ENCODE measurements at places on chromosomes 1 and 21. TPM values are rescaled to one million over a fixed set of nuclear protein-coding genes. Genes with fewer than 3 reads are reported as not detected.

Gene PTPN14
- total RNA-seq, result 4.6 TPM

Gene MPZ
- 3.5 TPM for total RNA-seq

Gene BSND
- not detected for total RNA-seq

Gene TMEM51
- 0.54 TPM for total RNA-seq

Gene TRAF5
- total RNA-seq, result 36.9 TPM

Gene LRRC38
- 0.27 TPM for total RNA-seq

Gene PSRC1
- total RNA-seq, result 1.3 TPM

Gene KCNA2
- not detected for total RNA-seq

Gene PCAT6
- 1.1 TPM for total RNA-seq

Gene RNF223
- not detected for total RNA-seq

GRCh38 chr1:240169188-240169587 lies 77.5 kb downstream of the FMN2 start:
- DNase-seq, result no peak

GRCh38 chr1:175250027-175250426 lies 57.5 kb upstream of the KIAA0040 start:
- DNase-seq, result no peak

DNA sequence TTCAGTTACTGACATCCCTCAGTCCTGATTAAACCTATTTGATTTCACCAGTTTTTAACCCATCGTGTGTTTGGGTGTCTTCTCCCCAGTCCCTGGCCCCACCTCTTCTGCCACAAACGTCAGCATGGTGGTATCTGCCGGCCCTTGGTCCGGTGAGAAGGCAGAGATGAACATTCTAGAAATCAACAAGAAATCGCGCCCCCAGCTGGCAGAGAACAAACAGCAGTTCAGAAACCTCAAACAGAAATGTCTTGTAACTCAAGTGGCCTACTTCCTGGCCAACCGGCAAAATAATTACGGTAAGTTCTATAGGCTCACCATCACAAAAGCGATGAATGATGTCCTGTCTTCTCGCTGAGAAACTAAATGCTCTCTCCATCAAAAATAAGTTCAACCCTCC lies 28.7 kb downstream of the NBPF3 start:
- DNase-seq, result peak; percentile 77

DNA sequence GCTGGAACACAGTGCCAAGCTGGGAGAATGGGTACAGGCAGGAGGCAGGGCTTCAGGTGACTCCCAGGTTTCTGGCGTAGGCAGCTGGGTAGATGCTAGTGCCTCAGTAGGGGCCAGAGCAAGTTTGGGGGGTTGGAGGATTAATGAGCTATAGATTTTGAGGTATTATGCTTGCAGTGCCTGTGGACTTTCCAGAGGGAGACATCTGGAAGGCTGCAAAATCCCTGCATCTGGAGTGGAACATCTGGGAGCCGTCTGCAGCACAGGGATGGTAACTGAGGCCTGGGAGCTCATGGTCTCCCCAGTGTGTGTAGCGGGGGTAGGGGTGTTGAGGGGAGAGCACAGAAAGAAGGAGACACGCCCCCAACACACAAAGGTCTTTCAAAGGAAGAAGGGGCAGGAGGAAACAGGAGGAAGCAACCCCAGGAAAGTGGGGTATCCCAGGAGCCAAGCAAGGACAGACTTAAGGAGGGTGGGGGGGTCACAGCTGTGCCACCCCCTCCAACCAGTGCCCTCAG lies 2.2 kb upstream of the PDZK1IP1 start:
- DNase-seq, result no peak

GRCh38 chr21:28018741-28019669 lies 973.7 kb downstream of the LTN1 start:
- DNase-seq, result no peak

DNA sequence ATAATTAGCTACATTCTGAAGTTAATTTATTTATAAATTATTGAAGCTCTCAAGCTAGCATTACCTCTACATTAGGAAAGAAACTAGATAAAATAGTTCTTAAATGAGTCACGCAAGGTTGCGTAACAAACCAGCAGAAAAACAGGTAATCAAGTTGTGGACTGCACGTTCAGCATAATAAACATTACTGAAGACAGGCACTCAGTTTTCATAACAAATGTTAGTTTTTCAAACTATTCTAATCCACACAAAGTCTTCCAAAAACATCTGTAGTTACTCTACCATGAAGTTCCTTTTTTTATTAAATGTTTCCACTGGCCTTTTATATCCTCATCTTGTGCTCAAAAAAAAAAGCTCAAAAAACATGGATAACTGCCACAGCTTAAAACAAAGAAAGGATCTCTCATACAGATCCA lies 1.3 kb downstream of the TOR1AIP2 start:
- DNase-seq, result peak; percentile 5

DNA sequence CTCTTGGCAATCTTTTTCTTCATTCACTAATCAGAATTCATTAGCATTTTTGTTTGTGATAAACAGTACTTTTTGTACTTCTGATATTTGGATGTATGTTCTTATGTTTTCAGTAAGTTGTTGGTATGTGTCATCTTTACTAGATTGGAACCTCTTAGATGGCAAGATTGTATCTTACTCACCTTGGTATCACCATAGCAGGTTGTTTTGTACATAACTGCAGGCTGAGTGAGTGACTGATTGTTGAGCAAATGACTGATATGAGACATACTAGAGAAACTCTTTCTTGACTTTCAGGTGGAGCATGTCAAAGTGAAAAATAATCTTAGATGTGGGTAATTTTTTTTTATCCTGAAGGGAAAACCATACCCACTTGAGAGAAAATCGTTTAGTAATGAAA lies 173.7 kb downstream of the CLEC20A start:
- DNase-seq, result no peak

GRCh38 chr1:12161324-12161661 lies 5.5 kb upstream of the TNFRSF1B start:
- DNase-seq, result no peak

DNA sequence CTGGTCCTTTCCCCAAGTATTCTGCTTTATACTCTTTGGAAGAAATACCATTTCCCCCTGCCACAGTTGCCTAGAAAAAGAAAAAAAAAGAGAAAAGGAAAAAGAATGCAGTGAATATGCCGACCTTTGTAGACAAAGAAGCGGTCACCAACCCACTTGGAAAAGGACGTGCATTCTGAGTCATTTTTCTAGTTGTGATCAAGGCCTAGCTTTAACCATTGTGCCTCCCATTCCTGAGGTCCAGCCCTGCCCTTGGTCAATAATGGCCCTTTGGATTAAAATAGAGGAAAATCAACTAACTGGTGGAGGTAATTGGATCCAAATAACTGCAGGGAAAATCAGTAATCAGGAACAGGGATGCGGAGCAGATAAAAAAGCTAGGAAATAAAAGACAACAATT lies 24.8 kb downstream of the S1PR1 start:
- no peak for DNase-seq

DNA sequence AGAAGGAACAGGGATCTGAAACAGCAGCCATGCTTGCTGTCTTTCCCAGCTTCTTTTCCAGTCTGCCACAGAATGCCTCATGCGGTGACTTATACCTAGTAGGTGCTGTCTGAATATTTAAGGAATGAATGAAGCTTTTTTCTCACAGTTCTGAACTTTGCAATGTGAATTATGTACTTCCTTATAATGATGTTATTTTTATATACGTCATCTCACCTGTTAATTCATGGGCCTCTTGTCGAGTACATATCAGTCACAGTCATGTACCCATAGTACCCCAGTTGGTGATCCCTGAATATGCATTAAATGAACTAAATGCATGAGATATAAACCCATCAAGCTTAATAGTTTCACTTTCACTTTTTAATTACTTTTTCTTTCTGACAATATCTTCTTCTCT lies 132.7 kb downstream of the NTNG1 start:
- DNase-seq, result no peak

DNA sequence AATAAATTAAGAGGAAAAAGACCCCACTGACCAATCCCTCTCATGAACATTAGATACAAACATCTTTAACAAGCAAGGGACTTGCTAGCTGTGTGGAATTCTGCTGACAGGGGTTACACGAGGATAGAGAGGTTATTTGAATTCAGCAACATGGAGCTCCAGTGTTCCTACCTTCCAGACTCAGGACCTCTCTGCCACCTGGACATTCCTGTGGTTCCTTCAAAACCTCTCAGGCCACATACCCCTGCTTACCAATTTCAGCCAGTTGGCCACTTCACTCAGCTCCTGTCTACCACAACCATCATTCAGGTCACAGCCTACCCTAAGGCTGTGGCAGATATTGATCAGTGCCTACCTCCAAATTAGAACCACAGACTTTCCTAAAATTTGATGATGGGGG lies 147.5 kb downstream of the RRAGC start:
- no peak for DNase-seq

- no peak for DNase-seq
Observed at GRCh38 chr1:10449751-10450150, at the start of gene CORT. CORT (plus strand) TSS chr1:10450031; CDS start chr1:10450224, 193 bp downstream.

DNA sequence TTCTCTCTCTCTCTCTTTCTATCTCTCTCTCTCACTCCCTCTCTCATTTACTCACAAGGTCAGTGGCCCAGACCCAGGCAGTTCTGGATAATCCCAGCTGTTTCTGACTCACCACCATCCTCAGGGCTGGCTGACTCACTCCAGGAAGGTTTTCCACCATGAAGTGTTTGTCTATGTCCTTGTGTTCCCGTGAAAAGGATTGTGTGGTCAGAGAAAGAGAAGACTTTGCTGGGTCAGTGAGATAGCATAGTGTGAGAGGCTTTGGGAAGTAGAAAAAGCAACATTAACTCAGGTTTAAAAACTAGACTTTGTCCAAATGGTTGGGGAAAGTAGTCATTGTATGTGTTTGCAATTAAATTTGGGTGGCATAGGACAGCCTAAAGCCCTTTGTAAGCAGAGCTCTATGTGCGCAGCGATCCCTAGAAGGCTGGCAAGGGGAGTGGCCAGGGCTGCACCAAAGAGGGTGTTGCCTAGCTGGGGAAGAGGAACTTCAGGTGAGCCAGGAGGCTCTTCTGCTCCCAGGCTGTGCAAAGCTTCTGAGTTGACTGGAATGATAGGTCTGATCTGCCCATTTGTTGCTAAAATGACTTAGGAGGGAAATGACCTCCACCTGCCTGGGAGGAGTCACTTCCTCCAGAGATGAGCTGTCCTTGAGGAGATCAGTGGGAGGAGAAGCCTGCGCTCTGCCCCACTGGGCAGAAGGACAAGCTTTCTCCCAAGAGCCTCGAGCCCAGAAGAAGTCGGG lies 4.9 kb upstream of the CAPN2 start:
- DNase-seq, result no peak

DNA sequence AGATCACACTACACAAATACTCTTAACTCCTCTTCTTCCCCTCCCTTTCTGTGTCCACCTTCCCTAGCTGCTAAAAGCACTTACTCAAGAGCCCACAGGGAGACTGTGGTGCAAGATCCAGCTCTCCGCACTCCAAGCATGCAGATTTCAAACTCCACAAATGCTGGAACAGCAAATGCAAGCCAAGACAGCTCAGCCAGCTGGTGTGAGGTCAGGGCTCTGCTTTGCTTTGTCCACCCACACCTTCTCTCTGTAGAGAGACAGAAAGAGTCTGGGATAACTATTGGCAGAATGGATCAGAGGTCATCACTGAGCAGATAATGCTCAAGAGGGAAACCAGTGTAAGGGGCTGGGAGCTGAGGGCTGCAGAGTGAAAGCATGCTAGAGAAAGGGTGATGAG lies 45.2 kb upstream of the DPT start:
- DNase-seq, result no peak

DNA sequence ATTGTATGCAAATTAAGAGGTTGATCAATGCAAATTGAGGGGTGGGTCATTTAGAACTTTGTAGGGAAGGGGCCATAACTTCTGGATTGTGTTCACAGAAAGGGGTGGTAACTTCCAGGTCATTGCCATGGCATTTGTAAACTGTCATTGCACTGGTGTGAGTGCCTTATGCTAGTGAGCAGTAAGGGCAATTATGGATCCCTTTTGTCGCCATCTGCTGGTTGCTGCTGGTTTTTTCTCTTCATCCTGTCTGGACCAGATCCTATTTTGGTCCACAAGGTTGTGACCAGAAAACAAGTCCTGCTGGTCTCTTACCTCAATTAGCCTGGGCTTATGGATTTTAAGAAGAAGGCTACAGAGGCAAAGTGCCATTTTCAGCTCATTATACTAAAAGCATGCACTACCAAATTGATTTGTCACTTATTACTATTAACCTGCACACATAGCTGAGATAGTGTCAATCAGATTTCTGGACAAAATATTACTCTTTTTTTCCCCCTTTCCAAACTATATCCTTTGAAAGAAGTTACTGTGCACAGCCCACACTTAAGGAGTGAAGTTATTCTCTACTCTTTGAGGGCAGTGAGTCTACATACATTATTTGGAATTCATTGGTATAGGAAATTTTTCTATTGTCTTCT lies 196.2 kb downstream of the ZC3H11B start:
- DNase-seq, result peak; percentile 57

- no peak for DNase-seq
Observed at GRCh38 chr1:54112705-54113368, 40.0 kb downstream of the CDCP2 start.

- DNase-seq, result no peak
Observed at GRCh38 chr21:44748621-44749020, 37.2 kb upstream of the TSPEAR start.

GRCh38 chr1:247102381-247102780 lies 1.8 kb downstream of the ZNF669 start:
- no peak for DNase-seq

DNA sequence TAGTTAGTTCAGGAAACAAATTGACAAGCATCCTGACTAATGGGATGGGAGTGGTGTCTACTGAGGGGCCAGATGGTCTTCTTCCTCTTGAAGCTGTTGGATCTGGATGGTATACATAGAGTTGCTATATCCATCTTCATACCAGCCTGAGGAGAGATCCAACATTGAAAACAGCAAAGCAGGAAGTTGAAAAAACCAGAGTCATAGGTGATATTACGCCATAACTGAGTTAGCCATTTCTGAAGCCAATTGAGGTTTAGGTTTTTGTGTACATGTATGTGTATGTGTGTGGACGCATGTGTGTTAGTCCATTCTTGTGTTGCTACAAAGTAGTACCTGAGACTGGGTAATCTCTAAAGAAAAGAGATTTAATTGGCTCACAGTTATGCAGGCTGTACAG lies 2.3 kb upstream of the TSPAN2 start:
- DNase-seq, result no peak
